A673 (cell line): ENCODE measurements at places on chromosomes 6 and 20.

DNA sequence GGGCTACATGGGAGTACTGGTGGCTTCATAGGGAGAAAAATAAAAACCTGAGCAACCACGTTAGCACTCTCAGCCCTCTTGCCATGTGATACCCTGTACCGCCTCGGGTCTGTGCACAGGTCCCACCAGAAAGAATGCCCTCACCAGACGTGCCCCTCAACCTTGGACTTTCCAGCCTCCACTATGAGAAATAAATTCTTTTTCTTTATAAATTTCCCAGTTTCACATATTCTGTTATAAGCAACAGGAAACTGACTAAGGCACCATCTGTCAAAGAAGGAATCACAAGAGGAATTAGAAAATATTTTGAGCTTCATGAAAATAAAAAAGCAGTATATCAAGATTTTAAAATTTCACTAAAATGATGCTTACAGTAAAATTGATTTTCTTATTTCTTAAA, 168.4 kb upstream of the BMP5 start:
- no peak for DNase-seq

GRCh38 chr6:157268396-157268795, 54.9 kb downstream of the TMEM242 start:
- DNase-seq: no peak

DNA sequence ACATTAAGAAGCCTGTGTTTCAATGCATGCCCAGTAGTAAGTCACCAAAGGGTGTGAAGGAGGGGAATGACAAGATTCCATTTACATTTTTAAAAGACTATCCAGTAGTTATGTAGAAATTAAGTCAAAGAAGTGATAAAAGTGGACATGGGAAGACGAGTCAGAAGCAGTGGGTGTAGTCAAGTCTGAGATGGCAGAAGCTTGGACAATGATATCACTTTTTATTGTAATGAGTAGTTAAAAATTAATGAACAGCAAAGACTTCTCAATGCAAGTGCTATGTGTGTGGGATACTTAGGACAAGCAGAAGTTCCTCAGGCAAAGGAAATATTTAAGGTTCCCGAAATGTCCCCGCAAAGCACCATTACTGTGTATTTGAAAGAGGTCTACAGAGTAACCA, 156.0 kb downstream of the DST start:
- DNase-seq: no peak

DNA sequence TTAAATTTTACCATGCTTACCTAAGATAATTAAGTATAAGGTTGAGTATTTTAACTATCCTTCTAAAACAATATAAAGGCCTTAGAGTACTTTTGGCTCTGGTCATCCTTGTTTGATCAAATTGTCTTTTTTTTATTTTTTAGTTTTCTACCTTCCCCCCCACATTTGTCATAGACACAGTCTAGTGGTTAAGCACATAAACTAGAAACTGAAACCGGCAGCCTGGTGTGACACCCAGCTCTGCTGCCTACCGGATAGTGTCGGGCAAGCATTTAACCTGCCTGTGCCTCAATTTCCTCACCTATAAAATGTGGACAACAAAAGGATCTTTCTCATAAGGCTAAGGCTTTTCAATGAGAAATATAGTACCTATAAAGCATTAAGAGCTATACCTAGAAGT, 21.6 kb upstream of the TULP4 start:
- DNase-seq: no peak

DNA sequence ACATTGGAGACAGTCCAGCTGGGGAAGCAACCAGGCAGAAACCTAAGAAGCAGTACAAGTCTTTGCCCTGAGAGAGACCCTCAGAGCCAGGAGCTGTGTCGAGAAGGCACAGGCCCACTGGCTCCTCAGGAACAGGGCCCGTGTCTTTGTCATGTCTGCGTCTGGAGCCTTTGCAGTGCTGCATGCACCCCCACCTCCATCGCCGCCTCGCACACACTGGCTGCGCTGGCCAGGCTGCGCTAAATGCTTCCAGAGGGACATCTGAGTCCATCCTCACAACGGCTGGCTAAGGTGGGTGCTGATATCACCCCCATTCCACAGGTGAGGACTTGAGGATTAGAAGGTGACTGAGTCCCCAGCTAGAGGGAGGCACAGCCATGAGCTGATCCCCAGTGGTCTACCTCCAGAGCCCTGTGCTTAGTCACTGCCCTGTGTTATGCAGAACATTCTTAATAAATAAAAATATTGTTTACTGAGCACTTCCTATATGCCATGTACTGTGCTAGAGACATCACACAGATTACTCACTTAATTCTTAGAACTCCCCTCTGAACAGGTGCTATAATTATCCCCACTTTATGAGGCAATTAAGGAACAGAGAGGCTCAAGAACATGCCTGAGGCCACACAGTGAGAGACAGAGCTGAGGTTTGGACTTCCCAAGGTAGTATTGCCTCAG, 27.6 kb downstream of the GABRR2 start:
- no peak for DNase-seq

DNA sequence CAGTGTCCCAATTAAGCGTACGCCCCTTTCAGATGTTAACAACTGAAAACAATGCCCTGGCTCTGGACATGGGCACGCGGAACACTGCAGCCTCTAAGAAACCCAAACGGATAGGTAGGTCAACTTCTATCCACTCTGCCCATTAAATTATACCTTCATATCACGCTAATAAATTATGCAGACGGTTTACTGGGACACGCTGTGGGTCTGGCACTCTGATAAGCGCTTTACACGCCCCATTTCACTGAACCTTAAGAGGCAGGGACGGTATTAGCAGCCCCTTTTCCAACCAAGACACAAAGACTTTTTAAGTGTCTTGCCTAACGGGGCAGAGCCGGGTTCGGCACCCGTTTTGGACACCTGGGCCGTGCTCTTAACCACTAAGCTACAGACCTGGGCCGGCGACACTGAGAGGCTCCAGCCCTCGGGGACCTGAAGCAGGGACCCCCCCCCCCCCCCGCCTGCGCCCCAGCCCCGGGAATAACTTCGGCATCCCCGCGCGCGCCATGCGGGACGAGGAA, 744 bp downstream of the STAU1 start:
- peak; percentile 22 for DNase-seq

GRCh38 chr6:136628996-136629395, 78.8 kb upstream of the MAP7 start:
- no peak for DNase-seq

DNA sequence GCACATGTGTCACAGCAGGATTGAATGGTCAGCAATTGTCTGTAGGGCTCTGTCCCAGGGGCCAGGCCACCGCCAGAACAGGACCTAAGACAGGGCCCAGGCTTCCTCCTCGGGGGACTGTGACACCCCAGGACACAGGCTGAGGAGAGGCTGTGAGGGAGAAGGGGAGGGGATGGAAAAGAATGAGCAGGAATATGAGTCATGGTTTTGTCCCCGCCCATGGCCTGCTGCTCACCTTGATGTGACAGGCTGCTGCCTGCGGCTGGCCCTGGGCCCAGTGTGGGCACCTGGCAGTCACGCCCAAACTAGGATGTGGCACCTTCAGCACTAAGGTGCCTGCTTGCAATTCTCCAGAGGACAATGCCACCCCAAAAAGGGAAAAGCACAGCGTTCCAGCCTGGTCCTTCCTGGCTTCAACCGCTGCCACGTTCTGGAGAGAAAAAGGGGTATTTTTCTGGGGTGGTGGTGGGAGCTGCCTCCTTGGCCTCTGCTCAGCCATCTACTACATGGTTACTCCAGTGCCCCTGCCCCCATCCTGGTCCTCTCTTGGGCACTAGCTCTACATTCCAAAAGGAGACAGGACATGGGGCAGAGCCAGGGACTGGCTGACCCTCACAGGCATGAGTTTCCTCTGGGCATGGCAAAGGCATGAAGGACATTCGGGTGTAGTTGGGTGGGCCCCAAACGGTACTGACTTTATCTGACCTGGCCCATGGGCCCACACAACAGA, 93.4 kb downstream of the SLC22A23 start:
- DNase-seq: no peak
